Neural cell (in vitro differentiated cells): ENCODE measurements at places on chromosomes 4 and X. TPM values are rescaled to one million over a fixed set of nuclear protein-coding genes. Genes with fewer than 3 reads are reported as not detected.

The MND1 gene
- polyA plus RNA-seq, result 5.6 and 10.6 TPM in 2 replicates

The MAGEB10 gene
- not detected in 2 replicates for polyA plus RNA-seq

The ODAPH gene
- polyA plus RNA-seq, result 0.17 and 2.5 TPM in 2 replicates

The AFF2 gene
- polyA plus RNA-seq, result 10.5 and 18.6 TPM in 2 replicates

The SLC34A2 gene
- polyA plus RNA-seq, result not detected in 2 replicates

The SCML1 gene
- polyA plus RNA-seq, result 9.4 and 11.2 TPM in 2 replicates

The GAGE2A gene
- polyA plus RNA-seq, result not detected in 2 replicates

The TMSB15B gene
- 128 and 133 TPM in 2 replicates for polyA plus RNA-seq

The GAGE12E gene
- not detected in 2 replicates for polyA plus RNA-seq

The DGAT2L6 gene
- not detected in 2 replicates for polyA plus RNA-seq

The TMEM184C gene
- polyA plus RNA-seq, result 48.8 and 50.2 TPM in 2 replicates

The COL4A6 gene
- 1.6 and 3.1 TPM in 2 replicates for polyA plus RNA-seq

The PCDH19 gene
- 8.2 and 8.4 TPM in 2 replicates for polyA plus RNA-seq

The EDNRA gene
- 0.19 and 0.20 TPM in 2 replicates for polyA plus RNA-seq

The PAGE2 gene
- not detected in 2 replicates for polyA plus RNA-seq

The CDX4 gene
- polyA plus RNA-seq, result not detected in 2 replicates

The ATP1B4 gene
- polyA plus RNA-seq, result not detected in 2 replicates

The RS1 gene
- not detected in 2 replicates for polyA plus RNA-seq

The USP9X gene
- polyA plus RNA-seq, result 33.9 and 36.1 TPM in 2 replicates

The ANXA3 gene
- 0.27 and 0.74 TPM in 2 replicates for polyA plus RNA-seq

The BRS3 gene
- 0.20 TPM in 1 of 2 replicates, not detected in the other for polyA plus RNA-seq

The AVPR2 gene
- polyA plus RNA-seq, result not detected in 2 replicates

The CENPVL2 gene
- polyA plus RNA-seq, result 3.2 and 5.6 TPM in 2 replicates

The NDP gene
- 34.1 and 43.6 TPM in 2 replicates for polyA plus RNA-seq

The ARHGEF38 gene
- polyA plus RNA-seq, result not detected in 2 replicates

The MAGEA4 gene
- polyA plus RNA-seq, result not detected in 2 replicates

The SMARCAD1 gene
- 118 and 129 TPM in 2 replicates for polyA plus RNA-seq

The CTAG1B gene
- not detected in 2 replicates for polyA plus RNA-seq

The SPANXN3 gene
- not detected in 2 replicates for polyA plus RNA-seq

The PITX2 gene
- polyA plus RNA-seq, result not detected in 2 replicates

The P2RY8 gene
- polyA plus RNA-seq, result not detected in 2 replicates

The WFS1 gene
- polyA plus RNA-seq, result 4.5 and 8.4 TPM in 2 replicates

The ARL9 gene
- 0.11 and 0.22 TPM in 2 replicates for polyA plus RNA-seq

The TSPAN7 gene
- polyA plus RNA-seq, result 180 and 184 TPM in 2 replicates
